CD4-positive, alpha-beta memory T cell (primary cell): ENCODE measurements at places on chromosomes 5 and 9. TPM values are rescaled to one million over a fixed set of nuclear protein-coding genes. Genes with fewer than 3 reads are reported as not detected.

- H3K36me3 ChIP-seq: no peaks in the 10 kb centered on the region
- DNase-seq: no peak
- H3K4me1 ChIP-seq: peaks cover 5% of the 10 kb centered on the region
- no peak overlapping the region for H3K27ac ChIP-seq
- peaks cover 17% of the 10 kb centered on the region for H3K27me3 ChIP-seq
- no peak overlapping the region for H3K4me3 ChIP-seq
Measured at GRCh38 chr5:159913501-159913900, 2.8 kb upstream of the ADRA1B start.

GRCh38 chr5:97425511-97425910 lies 242.5 kb upstream of the RIOK2 start:
- no peak for DNase-seq
- no peaks in the 10 kb centered on the region for H3K4me1 ChIP-seq
- H3K27me3 ChIP-seq: no peaks in the 10 kb centered on the region

DNA sequence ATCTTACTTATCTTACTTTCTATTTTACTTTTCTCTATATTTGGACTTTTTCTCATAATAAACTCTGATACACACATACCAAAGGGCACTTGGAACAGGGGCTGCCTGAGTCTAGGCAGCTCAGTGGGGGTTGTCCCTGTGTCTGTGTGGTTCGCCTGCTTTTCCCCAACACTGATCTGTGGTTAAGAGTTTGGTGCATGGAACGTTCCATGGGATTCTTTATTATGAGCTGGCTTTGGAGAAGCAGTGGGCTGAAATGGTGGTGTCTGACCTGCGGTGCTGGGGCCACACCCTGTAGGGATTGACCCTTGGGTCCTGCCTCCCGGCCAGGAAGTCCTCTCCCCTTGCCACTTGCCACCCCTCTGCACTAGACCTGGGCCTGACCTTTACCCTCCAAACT lies 47.4 kb downstream of the ANKRD33B start:
- no peak overlapping the region for H3K4me3 ChIP-seq
- no peak overlapping the region for H3K27ac ChIP-seq
- H3K4me1 ChIP-seq: no peaks in the 10 kb centered on the region

TYRP1 gene
- not detected for total RNA-seq

PCDHGB5 gene
- 0.49 TPM for total RNA-seq

NMUR2 gene
- total RNA-seq: not detected
